ENCODE measurements at places on chromosomes 4 and X. TPM values are rescaled to one million over a fixed set of nuclear protein-coding genes. Genes with fewer than 3 reads are reported as not detected.

- DNase-seq: no peak
Measured at GRCh38 chr4:151700566-151701316, 60.1 kb downstream of the GATB start.

- peak; percentile 84 for DNase-seq
Measured at GRCh38 chr4:140061194-140061593, 92.8 kb downstream of the MAML3 start.

DNA sequence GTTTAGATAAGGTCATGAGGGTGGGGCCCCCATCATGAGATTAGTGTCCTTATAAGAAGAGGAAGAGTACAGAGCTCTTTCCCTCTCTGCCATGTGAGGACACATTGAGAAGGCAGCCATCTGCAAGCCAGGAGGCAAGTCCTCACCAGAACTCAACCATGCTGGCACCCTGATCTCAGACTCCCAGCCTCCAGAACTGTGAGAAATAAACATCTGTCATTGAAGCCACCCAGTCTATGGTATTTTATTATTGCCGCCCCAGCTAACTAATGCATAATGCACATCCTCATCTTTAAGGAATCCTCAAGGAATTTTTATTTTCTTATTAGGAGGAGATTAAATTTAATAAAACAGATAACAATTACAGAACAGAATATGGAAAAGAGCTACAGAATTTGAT is 16.7 kb upstream of the EXOSC9 start:
- DNase-seq: peak; percentile 49

GRCh38 chr4:184099535-184099966 is 118.1 kb downstream of the ENPP6 start:
- no peak for DNase-seq

DNA sequence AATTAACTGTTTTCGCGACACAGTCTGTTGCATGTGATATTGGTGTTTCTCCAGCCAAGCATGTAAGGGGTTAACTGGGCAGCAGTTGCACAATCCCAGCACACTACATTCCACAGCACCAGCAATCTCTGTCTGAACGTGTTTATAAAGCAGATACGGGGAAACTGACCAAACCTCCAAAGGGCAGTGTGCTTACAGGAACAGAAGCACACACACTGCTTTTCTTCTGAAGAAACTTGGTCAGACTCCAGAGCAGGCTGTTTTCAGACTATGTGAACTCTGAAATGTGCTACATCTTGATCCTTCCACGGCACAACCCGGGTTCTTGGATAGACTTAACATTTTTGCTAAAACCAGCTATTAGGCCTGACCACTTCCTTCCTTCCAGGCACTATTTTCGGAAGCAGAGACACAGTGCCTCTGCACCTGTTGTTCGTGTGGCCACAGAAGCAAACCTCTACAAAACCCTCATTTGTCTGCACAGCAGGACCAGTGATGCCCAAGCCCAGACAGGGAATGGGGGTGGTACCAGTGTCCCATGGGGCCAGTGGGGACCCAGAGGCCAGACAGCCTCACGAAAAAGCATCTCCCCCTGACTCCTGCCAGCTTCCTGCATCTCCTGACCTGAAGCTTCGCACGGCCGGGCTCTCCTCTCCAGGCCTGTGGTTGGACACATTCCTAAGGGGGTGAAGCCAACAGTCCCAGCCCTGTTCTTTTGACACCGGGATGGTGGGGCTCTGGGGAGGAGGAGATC is 90.1 kb downstream of the IRF2 start:
- peak; percentile 99 for DNase-seq

GRCh38 chr4:183906489-183906738 is 1.3 kb downstream of the STOX2 start:
- no peak for DNase-seq

Gene CT45A3
- not detected for total RNA-seq

Gene RTL9
- total RNA-seq: 0.17 TPM

Data from fibroblast of lung (primary cell).